Upper lobe of left lung (tissue), 6 donors: ENCODE measurements at places on chromosomes 2 and 18.

DNA sequence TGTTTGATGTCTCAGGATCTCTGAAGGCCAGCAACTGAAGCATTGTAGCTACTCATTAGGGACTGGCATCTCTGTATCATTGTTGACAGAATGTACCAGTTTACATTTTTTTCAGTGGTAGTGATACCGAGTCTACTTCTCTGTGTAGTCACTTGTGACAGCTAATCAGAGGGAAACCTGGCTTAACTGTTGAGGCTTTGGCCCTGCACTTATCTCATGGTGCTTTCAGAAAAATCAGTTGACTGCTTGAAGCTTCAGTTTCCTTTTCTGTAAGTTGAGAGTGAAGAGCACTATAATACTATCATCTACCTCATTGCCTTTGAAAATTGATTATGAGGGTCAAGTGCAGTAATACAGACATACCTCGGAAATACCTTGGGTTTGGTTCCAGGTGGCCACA is 90.0 kb downstream of the COMMD1 start:
- no peak for DNase-seq

DNA sequence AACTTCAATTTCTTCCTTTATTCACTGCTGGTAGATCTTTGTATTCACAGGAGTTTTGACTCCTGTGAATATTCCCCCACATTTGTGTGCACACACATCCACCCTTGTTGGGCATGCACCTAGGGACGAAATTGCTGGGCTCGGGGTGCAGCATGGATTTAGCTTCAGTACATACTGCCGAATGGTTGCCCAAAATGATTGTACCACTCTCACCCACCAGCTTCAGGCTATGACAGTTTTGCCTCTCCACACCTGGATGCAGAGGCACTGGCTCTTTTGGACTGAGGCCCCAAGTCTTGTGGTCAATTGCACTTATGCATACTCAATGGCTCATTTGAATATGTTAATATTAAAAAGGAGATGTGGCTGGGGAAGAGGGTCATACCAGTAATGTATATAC is 65.1 kb upstream of the ODC1 start:
- no peak for DNase-seq

- DNase-seq = no peak
Measured at GRCh38 chr18:21741312-21741561, 645 bp downstream of the MIB1 start.

DNA sequence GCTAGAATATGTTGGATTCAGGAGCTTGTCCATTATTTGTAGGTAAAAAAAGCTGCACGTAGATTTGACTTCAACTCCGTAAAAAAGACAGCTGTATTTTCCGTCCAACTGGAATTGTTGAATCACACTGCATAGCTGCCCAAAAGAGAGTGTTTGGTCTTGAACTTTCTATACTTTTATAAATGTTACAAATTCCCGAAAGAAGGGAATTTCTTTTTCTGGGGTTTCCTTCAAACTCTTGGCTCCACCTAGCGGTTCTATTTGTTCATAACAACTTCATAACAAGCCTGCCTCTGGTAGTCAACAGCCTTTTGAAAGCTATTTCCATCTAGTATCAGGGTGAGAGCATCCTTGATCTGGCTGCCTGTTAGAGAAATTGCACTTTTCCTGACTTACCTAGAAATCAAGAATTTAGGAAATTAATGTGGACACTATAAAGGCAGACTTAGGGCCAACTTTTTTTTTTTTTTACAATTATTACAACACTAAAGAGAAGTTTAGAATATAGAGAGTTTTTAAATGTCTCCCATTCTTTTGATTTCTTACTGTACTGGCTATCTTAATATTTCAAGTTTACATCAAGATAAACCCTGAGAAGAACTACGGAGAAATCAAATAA is 48.1 kb downstream of the TMEM185B start:
- DNase-seq = no peak

DNA sequence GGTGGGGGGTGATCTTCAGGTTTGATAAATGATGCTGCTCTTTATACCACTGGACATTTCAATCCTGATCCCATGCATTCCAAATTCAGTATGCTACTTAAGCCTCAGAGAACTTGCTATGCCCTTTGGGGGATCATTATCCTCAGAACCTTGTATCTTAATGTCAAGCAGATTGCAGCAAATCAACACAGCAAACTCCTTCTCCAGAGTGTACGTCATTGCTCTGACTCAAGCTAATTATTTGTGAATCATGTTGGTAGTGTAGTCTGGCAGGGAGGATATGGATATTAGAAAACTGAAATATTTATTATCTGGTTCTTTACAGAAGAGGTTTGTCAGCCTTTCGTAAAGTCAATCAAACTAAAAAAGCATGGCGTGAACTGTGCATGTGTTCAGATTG is 562.5 kb upstream of the FAM98A start:
- DNase-seq = no peak
